Hematopoietic multipotent progenitor cell treated with erythropoietin and hydrocortisone succinate and interleukin-3 and kit ligand, for 15 days (in vitro differentiated cells): ENCODE measurements at places on chromosomes 2 and 18.

GRCh38 chr2:44549856-44550255 lies 188.1 kb downstream of the CAMKMT start:
- DNase-seq = no peak

DNA sequence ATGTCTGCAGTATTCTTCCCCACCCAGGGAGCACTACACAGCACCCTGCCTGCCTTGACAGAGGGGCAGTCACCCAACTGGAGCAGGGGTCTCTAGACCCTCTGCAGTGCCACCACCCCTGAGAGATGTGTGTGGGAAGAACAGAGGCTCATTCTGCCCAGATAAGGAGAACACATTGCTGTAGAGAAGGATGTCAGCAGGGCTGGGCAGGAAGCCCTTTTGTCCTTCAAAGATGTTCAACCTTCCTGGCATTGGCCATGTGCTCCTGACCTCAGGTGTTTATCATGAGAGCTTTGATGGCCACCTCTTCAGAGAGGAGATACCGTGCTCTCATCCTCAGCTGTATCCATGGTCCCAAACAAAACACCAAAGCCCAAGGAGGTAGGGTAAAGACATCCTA lies 4.6 kb upstream of the TEX51 start:
- no peak for DNase-seq

- DNase-seq = no peak
Observed at GRCh38 chr2:220959391-220959802, 612.7 kb downstream of the EPHA4 start.

DNA sequence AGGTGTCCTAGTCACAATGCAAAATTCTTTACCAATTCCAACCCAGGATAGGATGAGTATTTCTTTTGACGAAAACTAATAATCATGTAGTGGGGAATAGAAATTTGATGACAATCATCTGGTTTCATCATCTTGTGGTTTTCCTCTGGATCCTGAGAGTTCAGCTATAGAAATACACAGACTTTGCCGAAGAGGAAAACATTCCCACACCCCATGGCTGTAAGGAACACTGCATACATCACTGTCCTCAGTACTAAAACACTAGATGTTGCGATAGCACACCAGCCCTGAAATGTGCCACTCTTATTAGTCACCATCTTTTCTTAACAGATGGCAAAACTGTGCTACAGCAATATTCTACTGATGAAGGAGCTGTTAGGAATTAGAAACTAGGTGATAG lies 29.4 kb downstream of the CERKL start:
- no peak for DNase-seq

DNA sequence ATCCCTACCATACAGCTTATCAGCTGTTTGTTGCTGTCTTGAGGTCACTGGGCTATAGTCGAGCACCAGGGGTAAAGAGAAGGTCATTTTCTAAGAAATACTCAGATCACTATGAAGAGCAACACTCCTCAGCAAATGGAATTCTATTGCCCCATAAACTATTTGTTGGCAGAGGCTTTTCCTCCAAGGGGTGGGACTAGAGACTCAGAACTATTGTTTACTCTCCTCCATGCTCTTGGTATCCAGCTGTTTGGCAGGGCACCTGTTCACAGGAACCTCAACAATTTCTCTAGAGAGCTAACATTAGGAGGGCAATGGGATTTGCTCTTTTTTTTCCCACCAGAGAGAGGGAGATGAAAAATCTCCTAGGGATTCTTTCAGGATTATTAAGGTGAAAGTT lies 249.1 kb upstream of the SPRED2 start:
- DNase-seq = no peak

DNA sequence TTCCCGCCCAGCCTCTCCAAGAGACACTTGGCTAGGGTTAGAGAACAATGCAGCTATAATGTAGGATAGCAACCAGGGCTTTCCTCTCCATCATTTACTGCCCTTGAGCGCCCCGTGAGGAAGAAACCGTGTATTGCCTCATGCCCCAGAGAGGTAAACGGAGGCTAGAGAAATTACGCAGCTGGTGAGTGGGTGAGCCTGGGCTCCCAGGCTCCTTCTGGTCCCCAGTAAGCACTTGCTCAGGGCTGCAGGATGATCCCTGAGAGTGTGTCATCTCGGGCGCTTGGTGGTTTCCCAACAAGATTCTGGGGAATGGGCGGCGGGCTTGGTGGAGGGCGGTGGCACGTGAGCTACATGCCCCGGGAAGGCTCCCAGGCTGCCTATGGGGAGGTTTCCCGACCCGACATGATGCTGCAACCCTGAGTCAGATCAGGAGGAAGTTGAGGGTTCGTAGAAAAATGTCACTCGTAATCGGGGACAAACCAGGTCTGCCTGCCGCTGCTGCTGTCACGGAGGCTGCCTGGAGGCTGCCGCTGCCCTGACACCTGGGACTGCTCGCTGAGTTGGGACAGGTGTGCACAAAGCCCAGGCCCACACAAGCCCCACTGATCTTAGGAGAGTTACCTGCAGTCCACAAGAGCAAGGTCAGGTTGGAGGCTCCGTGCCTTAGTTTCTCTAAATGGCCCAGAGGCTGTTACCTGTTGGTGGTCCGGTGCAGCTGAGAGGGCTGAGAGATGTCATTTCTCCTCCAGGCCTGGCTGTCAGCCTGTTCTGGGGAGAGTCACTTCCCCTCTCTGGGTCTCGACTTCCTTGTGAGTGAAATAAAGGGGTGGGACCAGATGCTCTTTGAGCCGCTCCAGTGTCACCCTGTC lies at the start of gene GPR55:
GPR55 (minus strand) TSS at position 773 of the 872 bp plus-strand sequence. CDS start 14,280 bp downstream, outside the sequence.
- DNase-seq = no peak

- peak; percentile 89 for DNase-seq
Observed at GRCh38 chr2:126645211-126645618, 10.7 kb upstream of the GYPC start.

DNA sequence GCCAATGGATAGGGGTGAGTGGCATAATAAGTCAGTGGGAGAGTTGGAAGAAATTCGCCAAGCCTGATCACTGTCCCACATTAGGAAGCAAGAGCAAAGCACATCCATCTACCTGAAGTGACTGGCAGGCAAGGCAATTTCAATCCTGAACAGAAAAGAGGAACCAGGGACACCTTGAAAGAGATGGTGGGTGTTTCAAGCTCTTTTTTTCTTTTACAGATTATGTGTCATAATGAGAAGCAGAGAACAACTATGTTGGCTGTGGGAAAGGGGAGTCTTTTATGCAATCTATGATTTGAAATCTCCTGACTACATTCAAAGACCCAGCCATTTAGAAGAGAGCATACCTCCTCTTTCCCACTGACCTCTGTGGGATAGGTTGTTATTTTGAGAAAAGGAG lies 63.5 kb downstream of the TGIF1 start:
- no peak for DNase-seq

DNA sequence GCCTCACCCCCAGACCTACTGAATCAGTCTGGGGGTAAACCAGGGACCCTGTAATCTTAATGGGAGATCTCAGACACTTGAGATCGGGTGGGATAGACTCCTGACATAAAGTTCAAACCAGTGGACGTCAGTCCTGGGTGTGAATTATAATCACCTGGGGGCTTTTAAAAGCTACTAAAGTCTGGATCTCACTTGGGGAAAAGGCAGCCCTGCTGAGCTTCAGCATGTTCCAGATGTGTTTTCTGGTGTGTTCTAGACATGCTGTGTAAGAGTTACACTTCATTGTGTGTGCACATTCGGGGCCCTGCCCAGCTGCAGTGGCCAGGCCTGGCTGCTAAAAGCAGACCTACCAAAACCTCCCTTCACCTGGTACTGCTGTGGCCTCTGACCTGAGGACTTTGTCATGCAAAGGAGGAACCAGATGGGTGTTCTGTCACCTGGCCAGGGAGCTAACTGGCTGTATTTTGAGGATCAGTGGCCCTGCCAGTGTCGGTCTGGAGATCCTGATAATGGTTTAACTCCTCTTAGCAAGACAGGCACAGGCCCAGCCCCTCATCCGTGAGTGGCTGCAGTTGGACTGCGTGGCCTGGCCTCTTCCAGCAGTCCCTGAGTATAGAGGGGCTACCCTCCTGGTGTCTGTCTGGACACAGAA lies 10.6 kb downstream of the RRM2 start:
- DNase-seq = peak; percentile 26
